SK-MEL-5 (cell line): ENCODE measurements at places on chromosomes 12 and 14. TPM values are rescaled to one million over a fixed set of nuclear protein-coding genes. Genes with fewer than 3 reads are reported as not detected.

DNA sequence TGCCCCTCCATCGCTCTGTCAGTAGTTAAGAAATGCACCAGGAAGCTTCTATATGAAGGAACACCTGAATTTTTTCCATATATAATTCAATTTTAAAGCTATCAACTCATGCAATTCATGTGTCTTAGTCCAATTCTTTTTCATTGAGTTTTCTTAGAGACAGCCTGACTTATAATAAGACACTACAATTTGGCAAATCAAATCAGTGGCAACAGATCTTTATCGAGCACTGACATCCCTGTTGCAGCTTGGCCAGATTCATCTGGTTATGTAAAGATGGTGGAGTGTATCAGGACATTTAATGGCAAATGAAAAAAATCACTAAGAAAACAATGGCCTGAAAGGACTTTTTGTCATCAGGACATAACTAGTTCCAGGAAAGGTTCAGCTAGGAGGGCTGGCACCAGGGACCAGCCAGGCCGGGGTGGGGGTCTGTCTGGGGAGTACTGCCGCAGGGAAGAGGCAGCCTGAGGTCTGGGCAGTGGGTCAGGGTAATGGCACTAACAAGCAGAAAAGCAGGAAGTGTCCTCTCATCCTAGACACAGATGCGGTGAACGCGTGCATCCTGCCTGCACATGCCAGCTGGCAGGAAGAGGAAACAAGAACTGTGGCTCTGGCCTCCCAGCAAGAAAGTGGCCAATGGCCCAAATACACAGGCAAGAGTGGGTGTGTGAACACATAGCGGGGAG is 100.5 kb upstream of the LMNTD1 start:
- no peak for DNase-seq

FOXN4 gene
- not detected in 2 replicates for total RNA-seq

DNA sequence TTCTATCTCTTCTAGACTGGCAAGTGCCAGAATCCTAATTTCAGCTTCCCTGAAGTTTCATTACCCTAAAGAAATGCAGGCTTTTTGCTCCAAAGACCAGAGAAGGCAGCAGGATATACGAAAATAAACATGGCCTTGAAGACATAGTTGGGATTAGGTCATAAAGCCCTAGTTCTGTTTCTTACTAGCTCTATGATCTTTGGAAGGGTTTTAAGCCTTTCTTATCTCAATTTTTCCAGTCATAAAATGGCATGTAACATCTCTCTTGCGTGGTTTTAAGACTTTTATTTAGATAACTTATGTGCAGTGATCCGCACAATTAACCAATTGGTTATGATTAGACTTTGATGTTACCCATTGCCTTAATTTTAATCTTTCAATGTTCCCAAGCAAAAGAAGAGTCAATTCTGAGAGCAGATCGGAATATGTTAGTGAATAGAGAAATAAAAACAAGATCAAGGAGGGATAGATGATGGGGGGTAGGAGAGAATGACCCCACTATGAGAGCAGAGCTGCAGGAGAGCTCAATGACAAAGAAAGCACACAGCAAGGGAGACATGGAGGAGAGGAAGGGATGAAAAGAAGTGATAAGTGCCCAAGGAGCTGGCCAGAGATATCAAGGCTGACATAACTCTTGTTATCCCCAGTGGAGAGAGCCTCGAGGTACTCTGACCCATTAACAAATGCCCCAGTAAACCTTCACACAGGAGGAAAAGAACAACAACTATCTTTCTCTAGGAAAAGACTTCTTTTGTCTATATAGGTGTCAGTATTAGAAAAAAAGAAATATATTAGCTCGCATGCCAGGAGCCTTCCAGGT is 53.0 kb upstream of the ANP32D start:
- DNase-seq: no peak

DNA sequence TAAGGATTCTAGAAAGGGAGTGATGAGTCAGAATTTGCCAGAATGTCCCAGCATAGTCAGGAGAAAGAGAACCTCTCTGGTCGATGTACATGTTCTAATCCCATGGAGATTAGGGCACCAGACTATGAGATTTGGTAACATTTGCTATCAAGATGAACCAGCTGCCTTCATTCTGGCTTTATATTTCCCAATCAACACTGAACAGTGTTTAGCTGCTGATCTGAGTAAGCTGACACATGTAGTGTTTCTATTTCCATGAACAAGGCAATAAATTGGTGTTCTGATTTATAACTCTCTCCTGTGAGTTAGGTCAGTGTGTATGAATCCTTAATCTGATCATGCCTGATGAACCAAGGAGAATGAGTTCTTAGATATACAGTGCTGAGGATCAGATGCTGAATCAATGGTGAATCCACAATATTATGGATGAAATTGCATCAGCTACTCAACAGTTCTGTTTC is 158.0 kb upstream of the AMIGO2 start:
- no peak for DNase-seq

DNA sequence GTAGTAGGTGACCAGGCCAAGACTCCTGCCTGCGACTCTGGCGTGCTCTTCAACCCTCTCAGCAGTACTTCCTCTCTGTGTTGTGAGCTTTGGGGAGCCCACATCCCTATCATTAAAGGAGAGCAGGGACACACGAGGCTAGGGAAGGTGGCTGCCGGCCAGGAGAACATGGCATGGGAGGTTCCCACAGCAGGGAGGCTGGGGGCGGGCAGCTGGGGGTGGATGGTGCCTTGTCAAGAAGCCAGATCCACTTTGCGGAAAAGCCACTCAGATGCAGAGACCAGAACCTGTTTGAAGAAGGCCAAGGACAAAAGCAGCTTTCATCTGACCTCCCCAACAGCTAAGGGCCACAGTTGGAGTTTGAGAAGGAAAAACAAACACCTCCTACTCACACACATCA is 198.6 kb downstream of the BCL11B start:
- no peak for DNase-seq

GRCh38 chr12:59695379-59695778 is 99.5 kb downstream of the SLC16A7 start:
- no peak for DNase-seq

- DNase-seq: no peak
Observed at GRCh38 chr12:26878661-26879119, 45.7 kb upstream of the ITPR2 start.

NRXN3 gene
- 0.03 and 1.4 TPM in 2 replicates for total RNA-seq

ANAPC5 gene
- total RNA-seq: 237 and 247 TPM in 2 replicates

ANO4 gene
- 29.5 and 30.6 TPM in 2 replicates for total RNA-seq

PHETA1 gene
- total RNA-seq: 3.7 and 5.0 TPM in 2 replicates

DNA sequence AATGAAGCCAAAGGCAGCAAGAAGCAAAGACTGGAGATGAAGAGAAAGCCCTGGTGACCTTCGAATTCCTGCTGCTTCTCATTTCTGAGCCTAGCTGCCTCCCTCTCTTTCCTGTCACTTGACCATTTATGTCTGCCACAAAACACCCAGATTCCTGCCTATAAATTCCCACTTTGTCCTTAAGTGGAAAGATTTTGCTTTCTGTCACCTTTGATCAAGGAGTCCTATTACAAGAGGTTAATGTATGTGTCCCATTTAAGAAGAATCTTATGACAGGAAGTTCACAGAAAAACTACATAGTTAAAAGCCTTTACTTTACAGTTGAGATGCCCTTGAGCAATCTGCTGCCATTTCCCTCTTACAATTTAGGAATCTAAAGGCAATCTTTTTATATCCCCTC is 155.7 kb downstream of the GALC start:
- peak; percentile 92 for DNase-seq

TCTN2 gene
- total RNA-seq: 9.8 and 11.0 TPM in 2 replicates

CISTR gene
- total RNA-seq: not detected in 2 replicates

TMEM63C gene
- 0.48 and 0.66 TPM in 2 replicates for total RNA-seq

DNA sequence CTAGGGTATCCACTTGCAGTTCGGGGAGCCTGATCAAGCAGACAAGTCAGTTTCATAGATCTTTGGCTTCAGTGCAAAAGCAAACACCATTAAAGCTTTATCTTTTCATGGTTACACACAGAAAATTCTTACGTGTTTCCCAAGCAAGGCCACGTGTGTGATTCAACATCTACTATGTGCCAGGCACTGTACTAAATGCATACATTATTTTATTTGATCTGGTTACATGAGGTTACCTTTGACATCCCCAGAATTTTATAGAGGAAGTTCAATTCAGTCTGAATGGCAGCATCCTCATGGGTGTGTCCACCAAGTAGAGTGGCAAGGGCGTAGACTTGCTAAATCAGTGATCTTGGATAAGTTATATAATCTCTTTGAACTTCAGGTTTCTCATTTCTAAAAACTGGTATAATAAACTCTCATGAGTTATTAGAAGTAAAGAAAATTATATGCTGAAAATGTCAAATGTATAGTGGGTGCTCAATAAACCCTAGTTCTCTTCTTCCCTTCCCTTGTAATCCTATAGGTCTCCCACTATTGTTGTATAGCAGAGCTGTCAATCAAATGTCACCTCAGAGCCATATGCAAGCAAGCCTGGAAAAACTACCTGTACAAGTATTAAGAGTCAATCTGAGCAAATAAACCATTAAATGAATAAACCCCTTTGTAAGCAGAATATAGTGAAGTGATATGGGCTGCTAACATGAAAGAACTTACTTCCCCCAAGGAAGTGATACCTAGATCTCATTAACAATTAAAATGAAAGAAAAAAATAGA is 50.3 kb upstream of the TMX1 start:
- DNase-seq: no peak

DNA sequence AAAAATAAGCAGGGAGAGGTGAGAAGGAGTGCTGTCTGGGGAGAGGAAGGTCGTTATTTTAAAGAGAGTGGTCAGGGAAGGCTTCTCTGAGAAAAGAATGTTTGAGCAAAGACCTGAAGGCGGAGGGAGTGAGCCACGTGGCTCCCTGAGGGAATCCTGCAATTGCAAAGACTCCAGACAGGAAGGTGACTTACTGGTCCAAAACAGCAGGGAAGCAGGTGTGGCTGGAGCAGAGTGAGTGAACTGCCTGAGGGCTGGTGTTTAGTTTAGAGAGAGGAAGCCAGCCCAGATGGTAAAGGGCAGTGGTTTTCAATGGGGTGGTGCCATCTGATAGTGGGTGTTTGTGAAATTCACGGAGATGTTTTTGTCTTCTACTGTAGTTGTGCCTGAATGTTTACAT is 58.8 kb upstream of the LTA4H start:
- DNase-seq: no peak

GRCh38 chr14:35161231-35161630 is 38.9 kb downstream of the PRORP start:
- DNase-seq: no peak

NOS1 gene
- total RNA-seq: not detected in 2 replicates

GRCh38 chr14:91606851-91607250 is 96.7 kb upstream of the PPP4R3A start:
- no peak for DNase-seq

- DNase-seq: no peak
Observed at GRCh38 chr12:3730111-3730510, 22.8 kb downstream of the CRACR2A start.

GRCh38 chr12:82383930-82384552 is 25.7 kb downstream of the METTL25 start:
- DNase-seq: peak; percentile 53

NINJ2 gene
- total RNA-seq: 0.26 and 0.51 TPM in 2 replicates

DNA sequence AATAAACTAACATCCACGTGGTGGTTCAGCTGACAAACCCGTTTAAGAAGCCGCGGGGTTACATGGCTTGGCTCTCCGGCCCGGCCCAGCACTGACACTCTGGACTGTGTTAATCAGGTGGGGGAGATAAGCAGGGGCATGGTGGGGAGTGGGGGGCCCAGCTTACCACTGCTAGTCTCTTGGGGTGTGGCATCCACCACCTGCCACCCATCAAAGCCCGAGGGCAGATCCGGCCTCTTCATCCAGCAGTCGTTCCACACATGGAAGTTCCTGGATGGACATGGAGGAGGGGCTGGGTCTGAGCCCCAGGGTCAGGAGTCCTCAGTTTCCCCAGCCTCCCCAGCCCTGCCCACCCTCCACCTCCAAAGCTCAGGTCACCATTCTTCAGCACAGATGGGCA is 4.9 kb downstream of the TGM1 start:
- no peak for DNase-seq

DNA sequence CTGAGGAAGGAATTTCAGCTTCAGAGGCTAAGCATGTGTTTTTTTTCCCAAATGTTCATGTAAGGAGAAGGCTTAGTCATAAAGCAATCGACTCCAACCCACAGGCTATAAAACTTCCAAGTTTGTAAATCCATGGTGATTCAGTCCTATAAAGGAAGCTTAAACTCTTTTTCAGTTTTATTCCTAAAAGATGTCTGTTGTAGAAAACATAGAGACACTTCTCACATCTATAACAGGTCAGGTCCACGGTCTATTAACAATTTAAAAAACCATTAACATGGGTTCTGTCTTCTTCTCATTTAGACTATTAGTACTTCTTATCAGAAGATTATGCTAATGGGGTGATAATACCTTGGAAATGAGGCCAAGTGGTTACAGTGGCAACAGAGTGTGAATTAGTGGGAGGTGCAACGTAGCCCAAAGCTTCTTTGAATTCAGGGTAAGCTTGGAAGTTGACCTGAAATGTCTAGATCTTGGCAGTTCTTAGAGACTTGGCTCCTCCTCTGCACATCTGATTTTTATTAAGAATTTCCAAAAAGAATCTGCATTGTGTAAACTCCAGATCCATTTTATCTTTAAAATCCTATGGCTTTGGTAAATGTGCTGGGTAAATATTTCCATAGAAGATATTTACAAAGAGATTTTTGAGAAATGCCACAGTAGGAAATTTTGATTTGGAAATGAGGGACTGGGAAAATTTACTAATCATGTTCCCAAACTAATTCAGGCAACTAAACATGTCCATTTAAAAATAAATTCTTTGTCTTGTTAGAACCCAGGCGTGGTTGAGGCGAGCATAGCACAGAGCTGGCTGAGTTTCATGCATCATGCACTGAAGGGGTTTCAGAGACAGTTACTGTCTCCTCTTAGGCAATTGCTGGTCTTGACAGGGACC is 86.4 kb downstream of the EML1 start:
- DNase-seq: no peak

GRCh38 chr12:3777206-3777809 is 24.4 kb upstream of the CRACR2A start:
- peak; percentile 64 for DNase-seq

PABPN1 gene
- 45.9 and 50.8 TPM in 2 replicates for total RNA-seq

DNA sequence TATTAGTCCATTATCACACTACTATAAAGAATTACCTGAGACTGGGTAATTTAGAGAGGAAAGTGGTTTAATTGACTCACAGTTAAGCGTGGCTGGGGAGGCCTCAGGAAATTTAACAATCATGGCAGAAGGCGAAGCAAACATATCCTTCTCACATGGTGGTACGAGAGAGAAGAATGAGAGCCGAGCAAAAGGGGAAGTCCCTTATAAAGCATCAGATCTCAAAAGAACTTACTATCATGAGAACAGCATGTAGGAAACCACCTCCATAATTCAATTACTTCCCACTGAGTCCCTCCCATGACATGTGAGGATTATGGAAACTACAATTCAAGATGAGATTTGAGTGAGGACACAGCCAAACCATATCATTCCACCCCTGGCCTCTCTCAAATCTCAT is 422.6 kb downstream of the MDGA2 start:
- no peak for DNase-seq

GRCh38 chr14:105527381-105527825 is 1.0 kb downstream of the TMEM121 start:
- no peak for DNase-seq

DNA sequence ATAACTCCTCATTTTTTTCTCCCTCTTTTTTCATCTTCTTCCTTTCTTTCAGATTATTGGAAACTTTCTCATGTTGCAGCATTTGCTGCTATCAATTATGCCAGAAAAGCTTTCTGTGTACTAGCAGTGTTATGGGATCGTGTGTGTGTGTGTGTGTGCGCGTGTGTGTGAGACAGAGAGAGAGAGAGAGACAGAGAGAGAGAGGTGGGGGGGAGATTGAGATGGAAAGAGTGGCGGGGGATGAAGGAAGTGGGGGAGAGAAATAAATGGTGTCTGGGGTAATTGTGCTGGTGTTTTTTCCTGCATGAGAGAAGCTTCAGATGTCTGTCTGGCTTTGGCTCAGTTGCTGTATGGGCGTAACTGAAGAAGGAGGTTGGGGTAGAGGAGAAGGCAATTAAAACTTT is 268.9 kb downstream of the RAD51B start:
- DNase-seq: peak; percentile 40
